ENCODE measurements at places on chromosomes 4 and X. TPM values are rescaled to one million over a fixed set of nuclear protein-coding genes. Genes with fewer than 3 reads are reported as not detected.
A peak's percentile ranks its signal among the peaks of the same experiment; 100 is the strongest.

DNA sequence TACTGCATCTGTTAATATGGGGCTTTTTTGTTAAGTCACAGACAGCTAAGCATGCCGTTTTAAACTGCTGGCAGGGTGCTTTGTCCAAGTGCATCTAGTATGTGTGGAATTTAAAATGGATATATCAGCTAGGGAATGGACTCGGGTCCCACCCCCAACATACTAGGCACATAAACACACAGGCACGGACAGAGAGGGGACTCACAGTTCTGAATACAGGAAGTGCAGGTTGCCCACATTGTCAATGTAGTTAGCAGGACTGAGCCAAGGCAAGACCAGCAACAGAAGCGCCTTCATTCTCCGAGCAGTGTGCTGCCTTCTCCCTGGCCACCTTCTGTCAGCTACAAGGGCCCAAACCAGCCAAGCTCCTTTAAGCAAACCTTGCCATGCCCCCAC is 33.6 kb downstream of the LNX1 start:
- DNase-seq = no peak

EDNRA gene
- 39.2 TPM for total RNA-seq

- peak; percentile 28 for DNase-seq
Measured at GRCh38 chr4:110994781-110995180, 371.9 kb upstream of the PITX2 start.

- DNase-seq = no peak
Measured at GRCh38 chr4:54645830-54646229, 11.9 kb upstream of the KIT start.

CXCL1 gene
- total RNA-seq = 4.8 TPM

ESX1 gene
- total RNA-seq = 0.33 TPM

GRID2 gene
- 19.7 TPM for total RNA-seq

- DNase-seq = no peak
Measured at GRCh38 chr4:122313006-122313646, 65.7 kb upstream of the ADAD1 start.

DNA sequence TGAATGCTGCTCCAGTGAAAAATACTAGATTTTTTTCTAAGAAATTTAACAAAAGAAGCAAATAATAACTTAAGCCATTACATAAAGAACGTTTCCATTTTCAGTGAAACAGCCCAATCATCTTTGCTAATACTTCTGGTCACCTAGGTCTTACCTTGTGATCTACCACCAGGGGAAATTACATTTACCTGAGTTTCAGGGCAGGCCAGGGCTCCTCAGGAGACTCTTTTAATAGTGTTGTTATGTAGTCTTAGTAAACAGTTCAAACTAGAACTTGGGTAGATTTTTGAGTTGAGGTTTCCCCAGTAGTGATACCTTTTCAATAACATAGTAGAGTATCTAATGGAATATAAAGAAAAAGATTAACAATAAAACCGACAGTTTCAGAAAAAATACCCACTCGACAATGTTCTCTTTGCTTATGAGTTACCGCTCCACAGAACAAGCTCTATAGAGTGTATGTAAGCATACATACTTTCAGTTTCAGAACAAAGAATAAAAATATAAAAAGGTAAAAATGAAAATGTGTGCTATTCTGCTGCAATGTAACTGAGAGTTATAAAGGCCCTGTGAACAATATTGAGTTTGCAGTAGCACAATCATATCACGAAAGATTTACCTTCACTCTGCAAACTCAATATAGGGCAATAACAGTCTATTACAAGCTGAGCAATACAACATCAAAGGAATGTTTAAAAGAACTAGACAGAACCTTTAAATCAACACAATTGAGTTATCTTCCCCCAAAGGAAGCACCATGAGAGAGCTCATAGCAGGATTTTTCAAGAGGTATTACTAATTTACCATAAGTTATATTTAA is 165.8 kb downstream of the ATOH1 start:
- DNase-seq = no peak

- DNase-seq = no peak
Measured at GRCh38 chr4:126959056-126959745, 673.6 kb upstream of the INTU start.

- no peak for DNase-seq
Measured at GRCh38 chr4:108828620-108829019, 65.8 kb upstream of the ETNPPL start.

UGT2A1 gene
- not detected for total RNA-seq

DNA sequence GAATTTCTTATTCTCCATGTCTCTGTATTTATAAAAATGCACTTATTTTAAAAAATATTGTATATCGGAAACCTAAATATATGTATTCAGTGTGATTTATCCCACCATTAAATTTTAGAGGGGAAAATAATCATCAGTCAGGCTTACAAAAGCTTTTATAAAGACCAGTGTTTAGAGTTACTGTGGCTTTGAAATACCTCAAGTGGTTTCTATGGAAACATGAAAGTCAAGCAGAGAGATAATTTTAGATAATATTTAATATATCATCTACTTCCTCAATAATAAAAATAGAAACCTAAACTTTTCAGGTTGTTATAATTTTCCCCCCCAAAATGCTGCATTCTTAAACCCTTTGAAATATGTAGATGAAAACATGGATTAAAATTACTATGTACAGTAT is 332.9 kb upstream of the PITX2 start:
- DNase-seq = no peak

UGT8 gene
- 319 TPM for total RNA-seq

Measured in spinal cord (tissue), 10 donors.